Glomerular endothelial cell (primary cell): ENCODE measurements at places on chromosomes 13 and 19. TPM values are rescaled to one million over a fixed set of nuclear protein-coding genes. Genes with fewer than 3 reads are reported as not detected.

FXYD3 gene
- not detected in 2 replicates for total RNA-seq

SPACA4 gene
- total RNA-seq: not detected in 2 replicates

SLC44A2 gene
- total RNA-seq: 92.2 and 129 TPM in 2 replicates

ATP1A3 gene
- 0.06 TPM in 1 of 2 replicates, not detected in the other for total RNA-seq

KANK2 gene
- 86.8 and 97.1 TPM in 2 replicates for total RNA-seq

ZC3H13 gene
- total RNA-seq: 17.1 and 30.1 TPM in 2 replicates

ZC3H4 gene
- total RNA-seq: 24.1 and 35.4 TPM in 2 replicates

PSG6 gene
- not detected in 2 replicates for total RNA-seq

ZNF256 gene
- 3.3 and 5.0 TPM in 2 replicates for total RNA-seq

ZNF723 gene
- not detected in 2 replicates for total RNA-seq

ZNF99 gene
- total RNA-seq: not detected in 2 replicates

RNF17 gene
- 0.58 TPM in 1 of 2 replicates, not detected in the other for total RNA-seq

GRK1 gene
- not detected in 2 replicates for total RNA-seq

GRCh38 chr13:41053384-41053826, 7.9 kb upstream of the WBP4 start:
- DNase-seq: no peak

DNA sequence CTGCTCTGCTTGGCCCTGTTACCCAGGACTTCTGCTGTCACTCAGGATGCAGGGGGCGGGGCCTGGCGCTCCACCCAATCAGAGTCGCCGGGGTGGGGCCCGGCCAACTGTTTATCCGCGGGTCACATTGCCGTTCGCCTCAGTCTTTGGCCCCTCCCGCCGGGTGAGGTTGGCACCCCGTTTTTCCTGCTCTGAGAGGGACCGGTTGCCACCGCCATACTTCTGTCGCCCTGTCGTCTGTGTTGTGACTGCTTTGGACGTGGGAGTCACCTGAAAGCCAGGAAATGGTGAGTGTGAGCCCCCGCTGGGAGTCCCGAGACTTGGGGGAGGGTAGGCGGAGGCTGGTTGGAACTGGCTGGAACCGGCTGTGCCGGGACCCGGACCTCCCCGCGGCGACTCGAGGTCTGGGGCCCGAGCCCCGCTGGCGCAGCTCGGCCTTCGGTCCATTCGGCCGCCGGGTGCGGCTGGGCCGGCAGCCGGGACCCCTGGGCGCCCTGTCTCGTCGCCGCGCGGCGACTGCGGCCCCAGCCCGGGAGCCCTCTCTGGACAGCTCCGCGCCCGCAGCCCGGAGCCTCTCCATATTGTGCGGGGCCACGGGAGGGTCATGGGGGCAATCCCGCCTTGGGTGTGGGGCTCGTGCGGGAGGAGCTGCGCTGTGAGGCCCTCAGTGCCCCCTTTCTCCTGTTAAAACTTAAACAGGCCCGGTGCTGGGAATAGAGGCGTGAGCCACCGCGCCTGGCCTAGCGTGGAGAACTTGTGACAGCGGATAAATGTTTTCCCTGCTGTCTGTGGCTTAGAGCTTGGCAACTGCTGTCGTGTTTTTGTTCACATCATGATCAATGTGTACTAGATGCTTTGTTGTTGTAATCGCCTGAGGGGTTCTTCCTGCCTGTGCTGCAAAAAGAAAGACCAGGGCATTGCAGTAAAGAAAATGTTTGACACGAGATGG, at the start of gene ZNF844:
Gene ZNF844, plus strand, starts transcription at position 142 of the 949 bp plus-strand sequence. Its CDS starts 143 bp downstream, at position 285.
- DNase-seq: no peak

DNA sequence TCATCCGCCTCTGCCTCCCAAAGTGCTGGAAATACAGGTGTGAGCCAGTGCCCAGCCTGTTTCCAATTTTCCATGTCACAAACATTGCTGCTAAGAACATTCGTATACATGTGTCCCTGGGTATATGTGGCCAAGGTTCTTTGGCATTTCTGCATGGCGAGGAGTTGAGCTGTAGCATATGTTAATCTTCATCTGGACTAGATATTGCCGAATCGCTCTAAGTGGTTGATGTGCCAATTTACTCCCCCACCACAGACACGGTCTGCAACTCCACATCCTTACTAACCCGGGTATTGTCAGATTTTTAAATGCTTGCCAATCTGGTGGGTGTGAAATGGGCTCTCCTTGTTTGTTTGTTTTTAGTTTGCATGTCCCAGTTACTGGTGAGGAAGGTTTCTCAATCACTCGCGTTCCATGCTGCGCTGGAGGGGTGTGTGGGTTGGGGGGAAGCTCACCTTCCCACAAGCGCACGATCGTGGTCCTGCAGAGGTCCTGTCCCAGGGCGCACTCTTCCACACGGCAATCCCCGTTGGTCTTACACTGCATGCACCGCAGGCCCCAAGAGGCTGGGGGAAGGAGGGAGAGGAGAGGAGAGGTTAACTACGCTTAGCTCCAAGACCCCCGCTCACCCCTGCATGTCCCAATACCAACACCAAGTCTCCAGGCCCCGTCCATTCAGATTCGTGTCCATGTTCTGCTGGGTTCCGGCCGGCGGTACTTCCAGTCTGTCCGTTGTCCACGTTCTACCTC, 2.7 kb downstream of the PLAUR start:
- no peak for DNase-seq

GRCh38 chr19:5134691-5135090, 165.8 kb downstream of the KDM4B start:
- no peak for DNase-seq

DNA sequence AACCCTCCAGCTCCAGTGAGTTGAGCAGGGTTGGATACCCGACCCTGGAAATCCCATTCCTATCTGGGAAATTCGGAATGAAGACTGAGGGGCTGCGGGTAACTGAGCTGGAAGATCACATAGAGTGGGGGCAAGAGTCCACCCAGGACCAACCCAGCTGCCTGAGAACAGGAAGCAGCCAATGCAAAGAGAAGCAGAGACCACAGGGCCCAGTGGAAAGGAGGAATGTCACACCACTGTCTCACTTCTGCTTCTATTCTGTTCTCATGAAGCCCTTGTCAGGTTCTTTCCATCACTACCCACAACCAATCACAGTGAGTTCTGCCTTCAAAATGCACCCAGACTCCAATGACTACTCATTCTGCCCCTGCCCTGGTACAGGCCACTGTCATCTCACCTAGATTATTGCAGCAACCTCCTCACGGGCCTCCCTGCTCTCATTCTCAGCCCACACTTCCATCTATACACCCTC, 15.3 kb downstream of the DYRK1B start:
- DNase-seq: no peak

DNA sequence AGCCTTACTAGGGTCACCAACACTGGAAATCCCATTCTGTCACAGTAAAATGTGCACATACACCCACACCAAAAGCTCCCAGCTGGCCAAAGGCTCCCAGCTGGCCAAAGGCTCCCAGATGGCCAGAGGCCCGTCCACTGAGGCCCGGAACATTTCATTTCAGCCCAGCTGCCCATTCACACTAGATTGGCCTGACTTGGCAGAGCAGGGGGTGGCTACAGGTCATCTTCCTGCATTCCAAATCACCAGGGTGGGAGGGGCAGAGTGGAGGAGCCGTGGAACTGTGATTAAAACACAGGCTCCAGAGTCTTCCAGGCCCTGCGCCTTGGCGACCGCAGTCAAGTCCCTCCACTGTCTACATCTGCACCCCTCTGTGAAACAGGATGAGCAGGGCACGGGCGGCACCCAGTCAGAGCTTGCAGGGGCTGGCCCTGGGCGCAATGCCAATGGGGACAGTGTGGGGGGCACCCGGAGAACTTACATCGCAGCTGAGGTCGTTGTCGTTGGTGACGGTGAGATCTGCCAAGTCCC, 10.1 kb upstream of the PRKD2 start:
- no peak for DNase-seq

GRCh38 chr19:46487178-46487801, 8.4 kb downstream of the PNMA8B start:
- no peak for DNase-seq

GRCh38 chr19:9014803-9015202, 4.6 kb upstream of the MUC16 start:
- no peak for DNase-seq

DNA sequence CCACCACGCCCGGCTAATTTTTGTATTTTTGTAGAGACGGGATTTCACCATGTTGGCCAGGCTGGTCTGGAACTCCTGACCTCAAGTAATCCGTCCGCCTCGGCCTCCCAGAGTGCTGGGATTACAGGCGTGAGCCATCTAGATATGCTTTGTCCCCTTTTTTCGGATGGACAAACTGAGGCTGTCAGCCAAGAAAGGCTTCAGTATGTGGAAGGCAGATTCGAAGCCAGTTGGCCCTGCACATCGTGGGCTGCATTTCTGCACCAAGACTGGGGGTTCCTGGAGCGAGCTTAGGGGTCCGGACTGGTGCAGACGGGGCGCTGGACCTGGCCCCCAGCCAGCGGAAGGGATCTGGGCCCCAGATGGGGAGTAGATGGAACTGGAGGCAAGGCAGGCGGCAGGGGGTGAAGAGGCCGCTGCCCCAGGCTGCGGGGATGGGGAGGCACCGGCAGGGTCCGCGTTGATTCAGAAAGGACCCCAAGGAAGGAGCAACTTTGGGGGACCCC, 9.7 kb upstream of the JUND start:
- DNase-seq: no peak

DNA sequence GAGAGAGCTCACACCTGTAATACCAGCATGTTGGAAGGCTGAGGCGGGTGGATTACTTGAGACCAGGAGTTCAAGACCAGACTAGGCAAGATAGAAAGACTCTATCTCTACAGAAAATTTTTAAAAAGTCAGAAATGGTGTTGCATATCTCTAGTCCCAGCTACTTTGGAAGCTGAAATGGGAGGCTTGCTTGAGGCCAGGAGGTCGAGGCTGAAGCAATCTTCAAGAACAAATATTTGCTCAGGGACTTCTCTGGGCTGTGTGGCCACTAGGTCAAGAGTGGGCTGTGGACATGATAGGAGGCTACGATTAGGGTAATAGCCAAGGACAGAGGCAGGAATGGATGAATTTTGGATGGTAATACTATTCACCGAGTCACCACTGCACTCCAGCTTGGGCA, 135.8 kb upstream of the PEG3 start:
- DNase-seq: no peak

DNA sequence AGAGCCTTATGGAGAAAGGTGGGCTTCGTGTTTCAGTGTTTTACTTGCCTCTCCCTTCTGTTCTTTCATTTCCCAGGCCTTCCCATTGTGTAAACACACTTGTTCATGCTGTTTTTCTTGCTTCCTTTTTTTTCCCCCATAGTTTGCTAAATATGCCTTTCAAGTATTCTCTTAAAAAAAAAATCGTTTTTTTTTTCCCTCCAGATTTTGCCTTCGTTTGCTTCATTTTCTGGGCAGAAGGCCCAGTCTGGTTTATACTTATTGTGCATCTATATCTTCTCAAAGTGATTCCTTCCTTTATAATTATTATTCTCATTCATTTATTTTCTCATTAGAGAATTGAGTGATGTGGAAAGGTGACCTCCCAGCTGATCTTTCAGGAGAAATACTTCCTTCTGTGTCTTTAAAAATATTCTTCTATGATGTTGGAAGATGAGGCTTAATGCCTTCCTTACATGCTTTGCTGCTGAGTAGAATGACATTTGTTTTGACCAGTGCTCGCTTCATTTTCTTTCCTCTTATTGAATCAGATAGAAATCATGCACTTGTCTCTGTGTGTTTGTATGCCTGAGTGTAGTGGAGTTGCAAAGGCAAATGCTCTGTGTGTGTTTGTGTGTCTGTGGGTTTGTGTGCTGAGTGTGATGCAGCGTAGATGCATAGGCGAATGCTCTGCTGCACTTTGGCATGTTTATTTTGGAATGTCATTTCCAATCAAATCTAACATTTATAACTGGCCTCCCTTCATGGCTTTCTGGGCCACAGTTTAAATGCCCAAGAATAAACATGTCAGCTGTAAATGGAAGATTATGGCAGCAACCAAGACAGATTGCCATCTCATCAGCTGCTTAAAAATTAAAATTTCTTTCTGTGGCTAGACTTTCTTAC, 591.4 kb downstream of the FGF9 start:
- DNase-seq: no peak

DNA sequence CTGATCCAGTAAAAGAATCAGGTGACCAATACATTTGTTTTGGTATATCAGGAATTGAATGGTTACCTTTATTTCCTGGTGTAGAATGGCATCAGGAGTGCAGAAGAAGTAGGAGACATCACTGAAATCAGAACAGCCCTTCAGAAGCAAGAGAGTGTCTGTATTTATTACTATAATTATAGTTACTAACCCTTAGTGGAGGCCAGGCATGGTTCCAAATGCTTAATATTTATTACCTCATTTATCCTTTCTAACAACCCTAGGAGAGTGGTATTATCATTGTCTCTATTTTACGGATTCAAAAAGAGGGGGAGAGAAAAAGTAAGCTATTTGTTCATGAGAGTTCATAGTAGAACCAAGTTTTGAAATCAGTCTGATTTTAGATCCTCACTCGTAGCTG, 1292.9 kb downstream of the PCDH9 start:
- no peak for DNase-seq

DNA sequence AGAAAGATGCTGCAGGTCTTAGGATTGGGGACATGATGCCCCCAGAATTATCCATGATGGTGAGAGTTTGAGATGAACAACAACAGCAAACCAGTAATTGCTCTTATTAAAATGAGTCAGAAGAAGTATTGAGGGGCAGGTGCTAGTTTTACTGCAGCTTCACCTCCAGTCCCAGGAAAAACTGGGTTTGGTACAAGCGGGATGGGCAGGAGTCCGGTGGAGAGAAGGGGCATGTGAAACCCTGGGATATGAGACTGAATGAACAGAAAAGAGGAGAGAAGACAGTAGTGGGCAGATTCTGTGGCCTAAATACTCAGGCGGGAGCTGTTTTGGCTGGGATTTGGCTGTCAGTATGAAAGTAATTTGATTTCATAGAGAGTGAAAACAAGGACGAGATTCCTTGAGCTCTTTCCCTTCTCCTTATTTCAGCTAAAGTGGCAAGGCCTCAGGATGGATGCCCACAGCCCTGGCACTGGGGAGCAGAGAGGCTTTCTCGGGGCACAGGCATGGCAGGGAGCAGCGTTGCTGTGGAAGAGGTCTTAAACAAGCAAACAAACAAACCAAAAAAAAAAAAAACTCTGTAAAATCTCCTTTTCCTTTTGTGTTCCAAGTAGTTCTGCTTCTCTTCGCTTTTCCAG, 30.7 kb downstream of the NFIX start:
- no peak for DNase-seq

DNA sequence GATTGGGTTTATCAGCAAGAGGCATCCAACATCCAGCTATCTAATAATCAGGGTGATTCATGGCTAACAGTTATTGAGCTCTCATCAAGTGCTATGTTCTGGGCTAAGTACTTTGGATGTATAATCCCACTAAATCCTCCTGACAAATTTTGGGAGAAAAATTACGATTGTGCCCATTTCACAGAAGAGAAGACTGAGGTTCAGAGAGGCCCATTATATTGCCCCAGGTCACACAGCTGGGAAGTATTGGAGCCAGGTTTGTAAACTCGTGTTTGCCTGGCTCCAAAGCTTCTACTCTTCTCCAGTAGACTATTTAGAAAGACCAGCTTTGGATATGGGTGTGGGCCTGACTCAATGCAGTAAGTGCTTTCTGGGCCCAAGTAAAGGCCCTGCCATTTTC, 20.9 kb upstream of the CALM3 start:
- no peak for DNase-seq

GRCh38 chr13:40494946-40495620, 171.4 kb downstream of the FOXO1 start:
- DNase-seq: no peak

- DNase-seq: no peak
These were observed 42.1 kb downstream of the PTPRS start for GRCh38 chr19:5298471-5298901.

- no peak for DNase-seq
These were observed 9.8 kb upstream of the GNA15 start for GRCh38 chr19:3125900-3126524.
